ENCODE measurements at places on chromosomes 11 and 22.

GRCh38 chr11:85977751-85978160 lies 91.1 kb downstream of the PICALM start:
- DNase-seq = no peak

GRCh38 chr11:32953700-32954099 lies 61.1 kb downstream of the QSER1 start:
- no peak for DNase-seq

- DNase-seq = no peak
Observed at GRCh38 chr11:61687420-61687819, 7.2 kb downstream of the DAGLA start.

DNA sequence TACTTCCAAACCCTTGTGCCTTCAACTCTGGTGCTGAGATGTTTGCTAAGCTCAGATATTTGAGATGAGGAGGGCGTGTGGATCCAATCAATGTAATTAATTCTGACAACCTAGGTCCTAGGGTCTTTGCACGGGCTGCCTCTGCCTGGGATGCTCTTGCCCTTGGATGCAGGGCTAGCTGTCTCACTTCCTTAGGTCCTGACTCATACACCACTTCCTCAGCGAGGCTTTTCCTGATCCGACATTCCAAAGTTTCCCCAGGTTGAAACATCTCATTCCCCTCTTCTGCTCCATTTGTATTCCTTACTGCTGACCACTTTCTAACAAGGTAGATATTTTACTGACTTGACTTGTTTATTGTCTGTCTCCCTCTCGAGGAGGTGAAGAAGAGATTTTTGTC lies 43.0 kb upstream of the NTM start:
- no peak for DNase-seq

DNA sequence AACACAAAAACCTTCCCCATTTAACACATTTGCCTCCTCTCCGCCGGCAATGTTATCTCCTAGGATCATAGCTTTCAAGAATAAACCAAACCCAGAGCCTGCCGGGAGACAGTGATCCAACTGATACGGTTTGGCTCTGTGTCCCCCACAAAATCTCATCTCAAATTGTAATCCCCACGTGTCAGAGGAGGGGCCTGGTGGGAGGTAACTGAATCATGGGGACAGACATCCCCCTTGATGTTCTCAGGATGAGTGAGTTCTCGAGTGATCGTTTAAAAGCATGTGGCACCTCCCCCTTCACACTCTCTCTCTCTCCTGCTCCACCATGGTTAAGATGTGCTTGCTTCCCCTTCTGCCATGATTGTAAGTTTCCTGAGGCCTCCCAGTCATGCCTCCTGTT lies 33.3 kb downstream of the RBFOX2 start:
- no peak for DNase-seq
